Fibroblast of villous mesenchyme (primary cell): ENCODE measurements at places on chromosomes 1 and 21. TPM values are rescaled to one million over a fixed set of nuclear protein-coding genes. Genes with fewer than 3 reads are reported as not detected.

The CYP4A11 gene
- not detected in 2 replicates for total RNA-seq

- DNase-seq = no peak
Measured at GRCh38 chr1:154880671-154881070, 10.6 kb upstream of the KCNN3 start.

DNA sequence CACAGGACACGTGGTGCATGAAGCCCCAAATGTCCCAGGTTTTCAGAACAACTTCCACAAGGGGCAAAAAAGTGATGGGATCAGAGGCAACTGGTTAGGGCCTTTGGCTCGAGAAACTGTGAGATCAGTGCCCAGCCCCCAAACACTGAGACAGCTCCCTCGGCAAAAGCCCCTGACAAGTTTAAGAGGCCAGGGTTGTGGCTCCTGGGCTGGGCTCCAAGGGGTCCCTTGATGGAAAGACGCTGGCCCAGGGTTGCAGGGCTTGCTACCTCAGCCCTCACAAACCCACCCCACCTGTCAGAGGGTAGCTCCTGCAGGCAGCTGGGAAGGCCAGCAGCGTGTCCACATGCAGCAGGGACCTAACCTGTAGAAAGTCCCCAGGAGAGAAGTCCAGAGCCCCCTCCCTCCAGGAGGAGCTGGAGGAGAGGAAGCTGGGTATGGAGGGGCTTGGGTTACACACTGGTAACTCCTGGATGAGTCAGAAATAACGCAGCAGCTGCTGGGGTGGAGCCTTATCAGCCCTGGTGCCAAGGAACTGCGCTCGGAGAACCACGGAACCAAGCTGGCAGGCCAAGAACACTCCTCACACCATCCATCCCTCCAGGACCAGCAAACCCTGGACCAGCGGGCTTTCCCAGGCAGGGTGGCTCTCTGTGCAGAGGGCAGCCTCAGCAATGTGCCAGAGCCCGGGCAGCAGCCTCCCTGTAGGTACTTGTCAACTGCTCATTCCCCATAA, 37.5 kb downstream of the CTNNBIP1 start:
- no peak for DNase-seq

The PROK1 gene
- total RNA-seq = not detected in 2 replicates

- DNase-seq = no peak
Measured at GRCh38 chr21:42231756-42232155, 12.8 kb downstream of the ABCG1 start.

The C1orf53 gene
- total RNA-seq = 5.6 and 8.1 TPM in 2 replicates
